DND-41 (cell line): ENCODE measurements at places on chromosomes 2 and 18.

DNA sequence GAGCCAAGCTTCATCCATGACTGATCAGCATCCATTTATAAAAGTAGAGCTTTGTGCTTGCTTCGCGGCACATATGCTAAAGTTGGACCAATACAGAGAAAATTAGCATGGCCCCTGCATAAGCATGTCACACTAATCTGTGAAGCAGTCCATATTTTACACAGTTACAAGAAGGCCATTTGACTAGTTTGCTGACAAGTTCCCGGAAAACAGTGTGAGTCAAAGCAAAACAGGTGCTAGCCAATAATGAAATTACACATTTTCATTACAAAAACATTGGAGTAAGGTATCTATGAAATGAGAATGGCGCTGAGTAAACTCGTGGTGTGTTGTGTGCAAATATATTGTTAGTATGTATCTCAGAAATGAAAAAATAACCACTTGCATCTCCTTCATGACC lies 4.7 kb downstream of the ANKRD62 start:
- no peak for DNase-seq

DNA sequence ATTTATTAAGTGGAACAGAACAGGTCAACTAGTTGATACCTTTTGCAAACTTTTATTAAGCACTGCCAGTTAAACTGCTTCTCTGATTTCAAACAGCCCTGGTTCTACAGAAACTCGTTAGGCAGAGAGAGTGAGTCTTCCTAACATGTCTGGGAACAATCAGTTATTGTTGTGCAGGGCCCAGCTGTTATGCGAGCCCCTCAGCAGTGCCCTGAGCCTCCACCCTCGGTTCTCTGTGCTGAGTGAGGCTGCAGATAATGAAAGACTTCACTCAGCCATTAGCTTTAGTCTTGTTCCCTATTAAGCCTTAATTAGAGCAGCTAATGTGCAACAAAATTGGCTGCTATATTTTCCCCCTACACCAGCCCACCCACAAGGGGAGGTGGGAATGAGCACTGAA lies 39.6 kb downstream of the KCTD18 start:
- no peak for DNase-seq

- no peak for DNase-seq
Observed at GRCh38 chr18:48797841-48798255, 152.9 kb downstream of the SMAD7 start.

- no peak for DNase-seq
Observed at GRCh38 chr18:13680612-13681011, 45.7 kb downstream of the FAM210A start.
